Activated T-helper 1 cell treated with anti-CD3 and anti-CD28 coated beads, Interleukin-2, amount 50 U/mL, for 16 hours (primary cell): ENCODE measurements at places on chromosomes 6 and 20.

- DNase-seq, result no peak
Measured at GRCh38 chr6:17593246-17593645, 6.9 kb upstream of the FAM8A1 start.

- no peak for DNase-seq
Measured at GRCh38 chr6:21478883-21479539, 114.5 kb upstream of the SOX4 start.

GRCh38 chr6:157823001-157823527, at the start of gene SNX9:
SNX9 (plus strand) TSS chr6:157823246; CDS start chr6:157823435, 189 bp downstream.
- peak; percentile 64 for DNase-seq

- DNase-seq, result no peak
Measured at GRCh38 chr20:32158351-32158750, 48.8 kb downstream of the TM9SF4 start.

DNA sequence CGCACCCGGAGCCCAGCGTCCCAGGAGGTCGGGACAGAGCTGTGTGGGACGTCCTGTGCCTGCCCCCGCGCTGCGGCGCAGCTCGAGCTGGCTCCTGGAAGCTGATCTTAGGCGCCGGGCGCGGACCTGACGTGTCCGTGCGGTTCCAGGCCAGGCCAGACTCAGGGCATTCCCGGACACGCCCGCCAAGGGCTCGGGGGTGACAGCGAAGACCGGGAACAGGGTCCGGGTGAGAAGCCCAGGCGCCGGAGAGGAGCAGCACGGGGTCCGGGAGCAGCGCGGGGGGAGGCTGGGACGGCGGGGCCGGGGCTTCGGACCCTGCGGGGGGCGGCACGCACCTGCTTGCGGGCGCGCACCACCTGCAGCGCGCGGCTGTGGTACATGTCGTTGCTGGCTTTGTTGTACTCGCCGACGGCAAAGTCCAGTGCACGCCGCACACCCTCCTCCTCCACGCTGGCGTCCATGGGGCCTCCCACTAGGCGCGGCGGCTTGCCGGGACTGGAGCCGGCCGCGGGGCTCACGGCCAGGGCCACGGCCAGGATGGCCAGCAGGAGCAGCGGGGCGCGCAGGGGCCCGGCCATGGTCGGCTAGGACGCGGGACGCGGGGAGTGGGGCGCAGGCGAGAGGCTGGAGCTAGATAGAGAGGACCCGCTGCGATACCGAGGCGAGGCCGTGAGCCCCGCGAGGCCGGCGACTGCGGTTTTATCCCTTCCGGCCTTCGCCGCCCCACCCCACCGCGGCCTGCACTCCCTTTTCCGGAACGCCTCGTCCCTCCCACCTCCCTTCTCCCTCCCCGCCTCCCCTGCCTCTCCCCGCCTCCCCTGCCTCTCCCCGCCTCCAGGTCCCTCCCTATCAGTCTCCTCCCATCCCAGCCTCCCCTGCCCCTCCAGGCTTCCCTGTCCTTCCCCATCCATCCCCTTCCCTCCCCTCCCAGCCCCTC, at the start of gene CST3:
CST3 (minus strand) TSS at position 674 of the 940 bp plus-strand sequence; CDS start at position 581, 93 bp downstream.
- no peak for DNase-seq

GRCh38 chr6:169955731-169956437, 204.5 kb downstream of the ERMARD start:
- no peak for DNase-seq

- no peak for DNase-seq
Measured at GRCh38 chr6:99761711-99762110, 155.1 kb downstream of the PRDM13 start.

GRCh38 chr20:57977569-57977968, 250.9 kb downstream of the ANKRD60 start:
- no peak for DNase-seq

- no peak for DNase-seq
Measured at GRCh38 chr20:47118206-47118605, 223.6 kb downstream of the EYA2 start.

- DNase-seq, result no peak
Measured at GRCh38 chr6:161242779-161243693, 30.8 kb downstream of the AGPAT4 start.

DNA sequence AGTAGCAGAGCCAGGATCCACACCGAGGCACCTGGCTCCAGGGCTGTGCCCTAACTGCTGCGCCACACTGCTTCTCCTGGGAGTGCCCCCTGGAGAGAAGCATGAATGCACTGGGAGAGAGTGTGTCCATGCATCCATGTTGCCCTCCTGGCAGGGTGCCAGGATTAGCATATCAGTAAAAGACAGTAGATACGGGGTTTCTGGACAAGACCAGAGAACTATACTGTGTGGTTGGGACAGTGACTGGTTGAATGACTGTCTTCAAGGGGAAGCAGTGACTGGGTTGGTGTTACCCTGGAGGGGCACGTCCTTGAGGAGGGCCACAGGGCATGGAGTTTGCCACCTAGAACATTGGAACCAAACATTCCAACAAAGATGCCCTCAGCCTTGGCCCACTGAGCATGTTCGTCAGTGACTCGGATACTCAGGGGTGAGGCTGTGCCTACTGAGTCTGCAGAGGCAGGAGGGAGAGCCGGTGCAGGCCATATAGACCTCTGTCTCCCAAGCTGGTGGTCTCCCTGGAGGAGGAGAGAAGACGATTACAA, 288.8 kb downstream of the CDC5L start:
- DNase-seq, result no peak

- DNase-seq, result peak; percentile 23
Measured at GRCh38 chr6:159107451-159108260, 61.5 kb upstream of the FNDC1 start.

GRCh38 chr20:38184101-38184500, 19.0 kb upstream of the TGM2 start:
- DNase-seq, result no peak

DNA sequence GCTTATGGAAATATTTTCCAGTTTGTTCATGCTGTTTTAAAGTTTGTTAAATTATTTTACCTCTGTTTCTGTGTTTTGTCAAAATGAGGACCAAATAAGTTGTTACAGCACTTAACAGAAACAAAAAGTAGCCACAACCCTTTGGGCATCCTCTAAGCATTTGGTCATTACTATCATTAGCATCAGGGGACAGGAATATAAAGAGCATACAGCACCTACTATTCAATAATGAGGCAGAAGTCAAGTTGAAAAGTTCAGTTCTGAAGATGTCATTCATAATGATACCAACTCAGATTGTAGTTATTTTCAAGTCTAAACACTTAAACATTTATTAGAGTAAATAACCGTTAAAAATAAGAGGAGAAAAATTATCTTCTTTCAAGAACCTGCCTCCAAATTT, 862.3 kb upstream of the FLRT3 start:
- no peak for DNase-seq

- no peak for DNase-seq
Measured at GRCh38 chr20:57851796-57852195, 142.0 kb upstream of the PMEPA1 start.

GRCh38 chr6:26441977-26442376, 1.7 kb downstream of the BTN3A3 start:
- no peak for DNase-seq

GRCh38 chr6:163309491-163310026, 105.0 kb upstream of the QKI start:
- no peak for DNase-seq

- DNase-seq, result no peak
Measured at GRCh38 chr6:166465003-166465399, 82.3 kb upstream of the MPC1 start.

DNA sequence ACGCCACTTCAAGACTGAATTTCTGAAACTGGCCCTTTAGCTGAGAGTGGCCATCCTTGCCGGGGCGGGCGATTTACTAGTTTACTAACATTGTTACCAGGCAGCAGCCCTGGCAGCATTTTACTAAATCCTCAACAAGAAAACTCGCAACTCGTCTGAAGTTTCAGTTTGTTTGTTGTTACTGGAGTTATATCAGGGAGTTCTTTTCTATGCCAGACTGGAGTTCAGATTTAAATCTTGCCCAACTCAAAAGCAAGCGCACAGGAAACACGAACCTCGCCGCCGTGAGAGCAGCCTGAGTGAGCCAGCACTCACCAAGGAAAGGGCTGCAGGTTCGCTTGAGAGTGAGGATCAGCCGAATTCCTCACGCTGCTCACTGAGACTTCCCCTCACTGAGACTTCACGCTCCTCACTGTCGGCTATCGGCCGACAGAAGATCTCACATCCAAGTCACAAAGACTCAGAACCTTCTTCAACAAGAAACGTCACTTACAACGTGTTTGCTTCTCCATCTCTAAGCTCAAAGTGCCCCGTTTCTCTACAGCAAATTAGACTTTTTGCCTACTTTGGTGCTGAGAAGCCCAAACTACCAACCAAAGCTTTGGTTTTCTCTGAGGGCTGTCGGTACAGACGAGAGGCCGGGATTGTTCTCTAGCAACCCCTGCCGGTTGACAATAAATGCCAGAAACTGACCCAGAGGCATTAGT, 78.9 kb downstream of the OLIG3 start:
- peak; percentile 22 for DNase-seq

DNA sequence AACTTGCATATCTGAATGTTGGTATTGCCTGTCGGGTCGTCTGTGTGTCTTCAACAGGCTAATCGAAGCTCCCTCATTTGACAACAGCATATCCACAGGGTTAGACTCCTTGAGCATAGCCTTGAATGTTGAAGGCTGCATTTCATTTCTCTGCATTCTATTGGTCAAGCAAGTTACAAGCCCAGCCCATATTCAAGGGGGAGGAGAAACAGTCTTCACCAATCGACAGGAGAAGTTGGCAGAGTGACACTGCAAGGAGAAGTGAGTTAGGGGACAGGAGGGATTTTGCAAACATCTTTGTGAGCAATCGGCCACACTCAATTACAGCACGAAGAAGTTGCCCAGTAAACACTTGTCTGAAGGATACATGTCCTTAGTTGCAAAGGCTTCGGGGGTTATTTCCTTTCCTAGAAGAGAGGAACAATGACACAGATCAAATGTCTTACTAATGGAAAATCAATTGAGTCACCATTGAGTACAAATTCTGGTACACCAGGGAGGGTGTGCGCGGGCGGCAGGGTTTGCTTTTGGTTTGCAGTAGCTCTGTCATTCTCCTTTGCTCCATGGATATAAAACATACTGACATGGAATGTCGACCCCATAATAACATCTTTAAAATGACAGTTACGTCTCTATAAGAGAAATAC, 60.6 kb upstream of the NT5E start:
- no peak for DNase-seq

GRCh38 chr6:97094376-97094775, 169.8 kb downstream of the KLHL32 start:
- no peak for DNase-seq

DNA sequence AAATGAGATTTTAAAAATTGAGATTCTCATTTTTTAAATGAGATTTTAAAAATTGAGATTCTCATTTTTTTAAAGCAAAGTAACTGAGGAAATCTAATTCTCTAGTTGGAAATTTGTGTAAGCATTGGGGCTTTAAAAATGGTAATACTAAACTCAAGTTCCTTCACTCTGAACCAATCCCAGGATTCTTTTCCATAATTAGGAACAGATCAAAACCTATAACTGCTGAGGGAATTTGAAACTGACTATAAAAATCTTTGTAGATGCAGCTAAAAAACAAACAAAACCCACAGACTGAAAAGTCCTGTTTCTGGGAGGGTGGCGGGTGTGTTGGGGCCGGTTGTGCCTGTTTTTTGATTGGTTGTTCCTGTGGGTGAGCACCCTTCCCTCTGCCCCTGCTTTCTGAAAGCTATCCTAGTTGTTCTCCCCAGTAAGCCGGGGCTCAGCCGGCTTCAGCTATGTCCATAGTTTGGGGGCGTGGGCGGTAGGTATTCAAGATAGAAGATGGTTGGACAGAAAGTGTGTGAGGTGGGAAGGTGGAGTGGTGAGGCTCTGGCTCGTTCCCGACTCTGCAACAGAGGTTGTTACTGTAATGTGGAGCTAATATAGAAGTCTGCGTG, 49.3 kb downstream of the GFRA4 start:
- no peak for DNase-seq

GRCh38 chr6:106684011-106684410, 54.6 kb downstream of the QRSL1 start:
- DNase-seq, result no peak

DNA sequence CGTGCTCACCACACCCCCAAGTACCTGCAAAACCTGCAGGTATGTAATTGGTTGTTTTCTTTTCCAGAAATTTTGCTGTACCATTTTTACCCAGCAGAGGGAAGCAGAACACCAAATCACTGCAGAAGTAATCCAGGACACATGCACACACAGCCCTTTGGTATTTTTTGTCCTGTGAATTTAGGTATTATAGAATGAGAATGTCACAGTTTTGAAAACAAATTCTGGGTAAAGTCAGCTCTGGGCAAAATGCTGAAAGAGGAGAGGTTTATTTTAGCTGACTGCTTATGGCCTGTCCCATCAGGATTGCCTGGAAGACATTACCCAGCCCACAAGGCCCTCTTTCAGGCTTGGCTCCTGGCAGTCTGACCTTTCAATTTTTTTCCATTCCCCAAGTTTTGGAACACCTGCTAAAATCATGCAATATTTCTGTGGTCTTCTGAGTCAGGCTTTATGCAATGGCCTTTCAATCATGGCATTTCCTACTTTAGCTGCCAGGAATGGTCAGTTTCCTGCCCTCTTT, 3.5 kb upstream of the EFHC1 start:
- no peak for DNase-seq

DNA sequence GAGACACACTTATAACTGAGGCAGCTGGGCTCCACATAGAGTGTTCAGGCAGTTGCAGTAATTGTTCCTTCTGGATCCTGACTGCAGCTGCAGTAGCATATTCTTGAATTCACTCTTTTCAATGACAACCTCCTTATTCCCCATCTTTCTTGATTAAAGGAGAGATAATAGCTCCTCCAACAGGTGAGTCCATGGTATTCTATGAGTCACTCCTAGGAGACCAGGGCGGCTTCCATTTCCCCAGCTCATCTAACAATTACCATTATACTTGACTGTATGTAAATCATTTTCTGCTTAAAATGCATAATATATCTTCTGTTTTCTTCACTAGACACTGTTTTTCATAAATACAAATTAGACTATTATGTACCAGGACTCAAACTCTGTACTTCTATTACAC, 62.4 kb downstream of the TENT5A start:
- no peak for DNase-seq

GRCh38 chr6:158053377-158054313, 72.0 kb downstream of the SYNJ2 start:
- no peak for DNase-seq

GRCh38 chr6:79152269-79152737, 74.2 kb upstream of the PHIP start:
- no peak for DNase-seq

DNA sequence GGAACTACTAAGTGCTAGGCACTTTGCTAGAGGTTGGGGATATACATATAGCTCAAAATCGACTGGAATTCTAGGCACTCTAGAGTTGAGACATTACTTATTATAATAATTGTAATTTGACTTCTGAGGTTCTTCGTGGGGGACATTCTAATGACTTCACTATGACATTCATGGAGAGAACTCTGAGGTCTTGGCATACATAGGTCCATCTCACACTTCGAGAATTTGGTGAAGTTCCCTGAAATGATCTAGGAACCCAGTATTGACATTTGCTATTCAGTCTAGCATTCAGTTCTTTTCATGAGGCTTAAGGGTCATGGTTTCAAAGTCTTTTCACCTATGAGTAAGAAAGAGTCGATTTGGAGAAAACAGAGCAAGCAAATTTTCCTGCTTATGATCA, 446.6 kb upstream of the JAG1 start:
- DNase-seq, result no peak

- no peak for DNase-seq
Measured at GRCh38 chr20:48617481-48617880, 210.3 kb downstream of the PREX1 start.

- no peak for DNase-seq
Measured at GRCh38 chr20:54619181-54619580, 143.8 kb downstream of the DOK5 start.

- DNase-seq, result no peak
Measured at GRCh38 chr20:57165427-57166004, 100.9 kb downstream of the BMP7 start.
